Activated T-cell treated with anti-CD3 and anti-CD28 coated beads, Interleukin-2, amount 50 U/mL, for 24 hours (primary cell): ENCODE measurements at places on chromosomes 11 and 22.

DNA sequence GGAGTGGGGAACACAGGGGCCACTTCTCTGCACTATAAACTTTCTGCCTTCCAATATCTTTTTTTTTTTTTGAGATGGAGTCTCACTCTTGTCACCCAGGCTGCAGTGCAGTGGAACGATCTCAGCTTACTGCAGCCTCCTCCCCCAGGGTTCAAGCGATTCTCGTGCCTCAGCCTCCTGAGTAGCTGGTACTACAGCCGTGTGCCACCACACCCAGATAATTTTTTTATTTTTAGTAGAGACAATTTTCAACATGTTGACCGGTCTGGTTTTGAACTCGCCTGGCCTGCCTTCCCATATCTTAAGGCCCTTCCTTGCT, 1.7 kb downstream of the SLC3A2 start:
- DNase-seq, result no peak

DNA sequence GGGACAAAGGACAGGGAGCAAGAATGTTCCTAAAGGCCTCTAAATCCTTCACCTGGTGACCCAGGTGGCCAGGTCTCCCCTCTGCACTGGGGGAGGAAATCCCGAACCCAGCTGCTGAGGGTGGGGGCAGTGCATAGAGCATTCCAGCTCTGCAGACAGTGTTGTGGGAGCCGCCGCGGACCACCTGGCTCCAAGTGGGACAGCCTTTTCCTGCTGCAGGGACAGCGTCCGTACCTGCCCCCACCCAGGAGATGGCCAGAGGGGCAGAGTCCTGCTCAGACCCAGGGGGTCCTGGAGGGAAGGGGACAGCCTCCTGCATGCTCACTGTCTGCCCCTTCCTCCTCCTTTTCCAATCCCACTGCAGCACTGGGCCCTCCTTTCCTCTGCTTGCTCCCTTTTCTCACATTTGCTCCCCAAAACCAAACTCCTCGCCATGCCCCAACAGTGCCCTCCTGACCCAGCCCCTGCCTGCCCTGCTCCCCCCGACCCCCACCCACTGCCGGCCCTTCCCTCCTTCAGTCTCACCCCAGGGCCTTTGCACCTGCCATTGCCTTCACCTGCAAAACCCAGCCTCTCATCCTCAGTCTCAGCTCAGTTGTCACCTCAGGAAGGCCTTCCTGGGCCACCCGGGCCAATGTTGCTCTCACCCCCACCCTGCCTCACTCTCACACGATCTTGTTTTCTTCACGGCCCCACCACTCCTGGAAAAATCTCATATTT, 12.8 kb downstream of the PNPLA5 start:
- DNase-seq, result no peak

DNA sequence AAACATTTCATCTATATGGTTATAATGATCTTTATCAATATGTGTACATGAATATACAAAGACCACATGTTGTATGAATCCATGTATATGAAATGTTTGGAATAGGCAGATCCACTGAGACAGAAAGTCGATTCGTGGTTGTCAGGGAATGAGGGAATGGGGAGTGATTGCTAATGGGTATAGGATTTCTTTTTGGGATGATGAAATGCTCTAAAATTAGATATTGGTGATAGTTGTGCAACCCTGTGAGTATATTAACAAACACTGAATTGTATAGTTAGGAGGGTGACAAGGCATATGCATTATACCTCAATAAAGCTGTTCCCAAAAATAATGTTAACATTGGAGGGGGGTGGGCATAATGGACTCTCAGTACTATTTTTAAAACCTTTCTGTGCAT, 5.0 kb upstream of the PTPMT1 start:
- no peak for DNase-seq

DNA sequence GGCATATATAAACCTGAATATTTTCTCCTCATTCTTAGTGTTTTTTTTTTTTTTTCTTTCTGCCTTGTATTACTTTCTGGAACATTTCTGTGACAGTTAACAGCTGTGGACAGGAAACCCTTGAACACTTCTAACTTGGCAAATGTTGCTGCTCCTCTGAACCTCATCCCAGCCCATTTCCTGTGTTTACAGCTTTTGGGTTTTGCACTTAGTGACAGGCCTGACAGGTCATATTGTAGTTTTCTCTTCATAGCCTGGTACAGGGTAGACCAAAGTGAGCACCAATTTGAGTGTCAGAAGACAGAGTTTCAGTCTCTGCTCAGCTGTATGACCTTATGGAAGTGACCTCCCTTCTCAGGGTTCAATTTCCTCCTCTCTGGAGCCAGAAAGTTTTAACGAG, 91.6 kb downstream of the STIM1 start:
- DNase-seq, result no peak

GRCh38 chr11:69831985-69832384, 12.8 kb upstream of the FGF3 start:
- DNase-seq, result no peak

DNA sequence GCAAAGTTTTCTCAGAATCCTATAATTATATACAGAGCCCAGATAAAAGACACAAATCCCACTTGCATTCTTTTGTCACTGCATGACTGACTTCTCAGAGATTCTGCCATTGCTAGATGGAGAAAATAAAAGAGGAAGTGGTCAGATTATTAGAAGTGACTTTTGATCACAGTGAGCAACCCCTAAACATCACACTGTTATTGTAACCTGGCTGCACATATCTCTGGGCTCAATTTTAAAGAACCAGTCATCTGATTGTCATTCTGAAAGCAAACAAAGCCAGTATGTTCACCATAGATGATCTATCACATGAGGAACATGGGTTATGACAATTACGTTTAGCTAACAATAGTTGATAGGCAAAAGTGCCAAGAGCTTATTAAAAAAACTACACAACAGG, 47.8 kb downstream of the COPB1 start:
- DNase-seq, result no peak
